ENCODE measurements at places on chromosomes 2 and 18.
A peak's percentile ranks its signal among the peaks of the same experiment; 100 is the strongest.

DNA sequence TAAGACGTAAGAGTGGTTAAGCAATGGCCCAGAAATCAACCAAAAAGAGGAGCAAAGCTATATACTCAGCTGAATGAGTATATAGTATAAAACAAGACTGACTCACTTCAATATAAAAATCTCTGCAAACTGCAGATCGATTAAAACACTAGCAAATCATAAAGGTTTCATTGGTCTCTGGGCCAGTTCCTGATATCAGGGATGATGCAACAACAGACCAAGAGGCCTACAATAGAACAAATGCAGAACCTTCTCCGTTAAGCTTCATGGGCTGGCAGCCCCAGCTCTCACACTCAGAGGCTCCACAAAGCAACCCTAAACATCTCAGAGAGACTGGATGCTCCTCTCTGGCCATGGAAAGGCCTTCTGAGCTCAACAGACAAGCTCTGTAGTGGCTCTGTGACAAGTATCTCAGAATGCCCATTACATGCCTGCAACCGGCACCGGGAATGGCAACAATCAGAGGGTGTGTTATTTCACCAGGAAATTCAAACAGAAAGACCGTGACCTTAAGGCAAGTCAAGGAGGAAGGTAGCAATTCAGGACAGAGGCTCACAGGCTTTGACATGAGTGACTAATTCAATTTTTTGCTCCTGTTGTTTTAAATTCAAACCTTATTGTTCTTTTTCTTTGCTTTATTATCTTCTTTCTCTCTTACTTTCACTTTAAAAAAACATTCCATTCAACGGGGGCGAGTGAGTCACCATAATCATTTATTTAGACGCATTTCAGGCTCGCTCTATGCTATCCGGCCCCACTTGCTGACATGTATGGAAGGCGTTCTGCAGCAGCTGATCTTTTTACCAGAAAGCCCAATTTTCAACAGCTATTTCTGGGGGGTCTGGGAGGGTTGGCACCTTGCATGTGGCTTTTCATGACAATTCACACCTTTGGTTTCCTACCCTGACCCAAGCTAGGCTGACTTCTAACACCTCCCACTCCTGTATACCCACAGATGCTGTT, 15.1 kb downstream of the CYRIA start:
- peak; percentile 56 for DNase-seq

DNA sequence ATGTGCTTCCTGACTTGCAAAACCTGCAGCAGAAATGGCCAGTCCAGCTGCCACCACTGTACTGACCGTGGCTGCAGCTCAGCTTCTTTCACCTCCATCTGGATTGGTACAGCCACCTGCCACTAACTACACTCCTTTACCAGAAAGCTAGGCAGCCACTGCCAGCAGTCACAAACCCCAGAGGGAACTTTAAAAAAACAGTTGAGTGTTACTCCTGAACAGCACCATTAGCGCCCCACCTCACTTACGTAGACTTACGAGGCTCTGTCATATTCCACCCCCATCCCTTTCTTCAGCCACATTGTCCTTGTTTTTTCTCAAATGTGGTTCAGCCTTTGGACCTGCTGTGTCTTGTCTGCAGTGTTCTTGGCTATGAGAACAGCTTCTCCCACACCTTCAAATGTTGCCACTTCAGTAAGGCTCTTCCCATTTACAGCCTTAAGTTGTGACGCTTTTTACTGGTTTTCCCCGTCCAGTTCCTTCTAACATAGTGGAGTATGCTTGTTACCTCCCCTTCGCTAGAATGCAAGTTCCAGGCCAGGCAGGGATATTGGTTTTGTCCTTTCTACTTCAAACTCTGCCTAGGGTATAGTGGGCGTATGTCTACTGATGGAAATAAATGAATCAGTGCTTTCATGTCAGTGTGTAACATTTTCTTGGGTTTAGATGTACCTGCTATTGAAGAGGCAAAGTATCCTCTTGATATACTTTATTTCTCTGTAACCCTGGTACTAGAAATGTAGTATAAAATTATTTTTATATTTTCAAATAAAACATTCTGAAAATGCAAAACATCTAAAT, 17.0 kb downstream of the HNRNPA3 start:
- no peak for DNase-seq

- no peak for DNase-seq
Measured at GRCh38 chr2:95265182-95265581, 9.1 kb upstream of the PROM2 start.

DNA sequence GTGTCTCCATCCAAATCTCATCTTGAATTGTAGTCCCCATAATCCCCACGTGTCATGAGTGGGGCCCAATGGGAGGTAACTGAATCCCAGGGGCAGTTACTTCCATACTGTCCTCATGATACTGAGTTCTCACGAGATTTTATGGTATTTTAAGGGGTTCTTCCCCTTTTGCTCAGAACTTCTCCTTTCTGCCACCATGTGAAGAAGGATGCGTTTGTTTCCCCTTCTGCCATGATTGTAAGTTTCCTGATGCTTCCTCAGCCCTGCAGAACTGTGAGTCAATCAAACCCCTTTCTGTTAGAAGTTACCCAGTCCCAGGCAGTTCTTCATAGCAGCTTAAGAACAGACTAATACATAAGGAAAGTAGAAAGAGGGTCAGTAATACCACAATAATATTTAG, 480.4 kb downstream of the KCNJ3 start:
- no peak for DNase-seq

DNA sequence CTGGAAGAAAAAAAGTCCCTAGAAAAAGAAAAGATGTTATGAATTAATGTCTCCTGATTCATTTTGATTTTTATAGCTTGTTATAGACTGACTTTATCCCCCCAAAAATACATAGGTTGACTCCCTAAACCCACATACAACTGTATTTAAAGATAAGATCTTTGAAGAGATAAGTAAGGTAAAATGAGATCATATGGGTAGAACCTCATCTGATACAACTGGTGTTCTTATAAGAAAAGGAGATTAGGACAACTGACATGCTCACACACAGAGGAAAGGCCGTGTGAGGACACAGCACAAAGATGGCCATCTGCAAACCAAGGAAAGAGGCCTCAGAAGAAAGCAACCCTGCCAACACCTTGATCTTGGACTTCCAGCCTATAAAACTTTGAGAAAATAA, 117.5 kb downstream of the CD226 start:
- DNase-seq: no peak

DNA sequence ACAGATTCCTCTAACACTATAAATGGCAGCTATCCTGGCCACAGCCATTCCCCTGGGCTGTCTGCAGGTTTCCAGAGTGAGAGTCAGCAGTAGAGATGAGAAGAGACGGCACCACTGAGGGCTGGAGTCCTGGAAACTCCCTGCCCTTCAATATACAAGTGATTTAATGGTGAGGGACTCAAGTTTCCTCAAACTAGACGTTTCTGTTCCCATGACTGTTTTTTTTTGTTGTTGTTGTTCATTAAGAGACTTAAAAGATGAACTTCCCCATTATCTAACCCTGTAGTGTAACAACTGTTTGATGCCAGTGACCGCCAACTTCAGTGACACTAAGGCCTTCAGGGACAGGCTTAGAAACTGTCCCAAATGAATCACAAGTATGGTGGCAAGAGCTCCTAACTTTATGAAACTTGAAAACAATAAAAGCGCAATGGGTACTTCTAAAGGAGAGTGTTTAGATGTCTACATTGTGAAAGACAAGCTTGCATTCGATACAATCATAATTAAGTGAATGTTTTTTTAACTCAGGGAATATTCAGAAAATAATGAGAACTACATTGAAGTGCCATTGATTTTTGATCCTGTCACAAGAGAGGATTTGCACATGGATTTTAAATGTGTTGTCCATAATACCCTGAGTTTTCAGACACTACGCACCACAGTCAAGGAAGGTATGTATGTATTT, 34.0 kb downstream of the IL1R2 start:
- DNase-seq: no peak

Measured in fibroblast of upper back skin (primary cell).